Activated gamma-delta T cell treated with anti-CD3 and anti-CD28 coated beads, Interleukin-2, amount 50 U/mL, for 16 hours (primary cell): ENCODE measurements at places on chromosomes 11 and 22.
A peak's percentile ranks its signal among the peaks of the same experiment; 100 is the strongest.

DNA sequence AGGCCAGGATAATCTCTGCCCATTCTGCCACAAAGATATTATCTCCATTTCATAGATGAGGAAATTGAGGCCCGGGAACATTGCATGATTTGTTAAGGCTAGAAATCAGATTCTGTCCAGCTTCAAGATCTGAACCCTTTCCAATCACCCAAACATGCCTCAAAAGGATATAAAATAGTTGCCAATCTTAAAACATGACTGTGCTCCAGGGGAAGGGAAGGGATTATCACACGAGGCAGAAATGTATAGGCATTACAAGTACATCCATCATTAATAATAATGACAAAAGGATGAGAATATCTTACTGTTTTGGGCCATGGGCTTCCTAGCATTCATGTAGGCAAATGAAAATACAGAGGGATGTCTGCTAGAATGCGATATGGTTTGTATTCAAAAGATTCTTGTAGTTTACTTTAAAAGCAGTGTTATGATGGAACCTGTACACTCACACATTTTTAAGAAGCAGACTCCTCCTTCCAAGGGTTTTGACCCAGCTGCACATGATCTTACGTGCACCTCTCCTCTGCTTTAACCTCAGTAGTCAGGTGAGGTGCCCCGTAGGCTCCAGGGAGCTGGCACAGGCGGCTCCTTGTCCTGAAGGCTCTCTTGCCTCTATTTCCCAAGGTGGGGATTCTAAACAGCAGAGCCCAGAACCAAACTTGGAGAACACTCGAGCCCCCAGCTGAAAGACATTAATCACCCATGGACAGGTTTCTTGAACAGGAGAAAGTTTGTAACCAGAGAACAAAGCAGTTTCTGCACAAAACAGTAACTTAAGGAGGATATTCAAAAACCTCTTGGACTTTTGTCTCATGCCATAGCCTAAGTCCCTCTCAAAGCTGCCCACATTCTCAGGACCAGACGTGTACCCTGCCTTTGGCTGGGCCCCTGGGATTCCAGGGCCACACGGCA lies 36.0 kb downstream of the PARVA start:
- DNase-seq, result no peak

DNA sequence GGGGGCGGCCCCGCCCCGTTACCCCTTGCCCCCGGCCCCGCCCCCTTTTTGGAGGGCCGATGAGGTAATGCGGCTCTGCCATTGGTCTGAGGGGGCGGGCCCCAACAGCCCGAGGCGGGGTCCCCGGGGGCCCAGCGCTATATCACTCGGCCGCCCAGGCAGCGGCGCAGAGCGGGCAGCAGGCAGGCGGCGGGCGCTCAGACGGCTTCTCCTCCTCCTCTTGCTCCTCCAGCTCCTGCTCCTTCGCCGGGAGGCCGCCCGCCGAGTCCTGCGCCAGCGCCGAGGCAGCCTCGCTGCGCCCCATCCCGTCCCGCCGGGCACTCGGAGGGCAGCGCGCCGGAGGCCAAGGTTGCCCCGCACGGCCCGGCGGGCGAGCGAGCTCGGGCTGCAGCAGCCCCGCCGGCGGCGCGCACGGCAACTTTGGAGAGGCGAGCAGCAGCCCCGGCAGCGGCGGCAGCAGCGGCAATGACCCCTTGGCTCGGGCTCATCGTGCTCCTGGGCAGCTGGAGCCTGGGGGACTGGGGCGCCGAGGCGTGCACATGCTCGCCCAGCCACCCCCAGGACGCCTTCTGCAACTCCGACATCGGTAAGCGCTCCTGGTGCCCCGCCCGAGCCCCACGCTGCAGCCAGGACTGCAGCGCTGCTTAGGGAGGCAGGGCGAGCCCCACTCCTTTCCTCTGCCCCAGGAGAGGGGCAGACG lies at the start of gene TIMP3:
TSS of gene TIMP3 (plus strand) at position 169 of the 700 bp plus-strand sequence. CDS start at position 466, 297 bp downstream.
- no peak for DNase-seq

DNA sequence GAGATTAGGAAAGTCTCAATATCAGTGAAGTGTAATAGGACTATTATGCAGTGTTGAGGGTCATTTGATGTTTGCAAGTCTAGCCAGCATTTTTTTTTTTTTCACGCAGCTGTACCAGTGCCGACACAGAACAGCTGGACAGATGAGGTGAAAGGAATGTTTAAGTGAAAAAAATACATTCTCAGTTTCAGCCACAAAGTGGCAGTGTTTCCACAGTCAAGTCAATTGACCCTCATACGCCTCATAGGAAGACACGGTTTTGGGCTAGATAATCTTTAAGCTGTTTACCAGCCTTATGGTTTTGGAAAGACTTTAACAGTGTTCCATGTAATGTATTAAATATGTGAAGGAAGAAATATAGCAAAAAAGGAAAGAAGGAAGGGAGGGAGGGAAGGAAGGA lies 349.9 kb upstream of the ANO3 start:
- DNase-seq, result no peak

DNA sequence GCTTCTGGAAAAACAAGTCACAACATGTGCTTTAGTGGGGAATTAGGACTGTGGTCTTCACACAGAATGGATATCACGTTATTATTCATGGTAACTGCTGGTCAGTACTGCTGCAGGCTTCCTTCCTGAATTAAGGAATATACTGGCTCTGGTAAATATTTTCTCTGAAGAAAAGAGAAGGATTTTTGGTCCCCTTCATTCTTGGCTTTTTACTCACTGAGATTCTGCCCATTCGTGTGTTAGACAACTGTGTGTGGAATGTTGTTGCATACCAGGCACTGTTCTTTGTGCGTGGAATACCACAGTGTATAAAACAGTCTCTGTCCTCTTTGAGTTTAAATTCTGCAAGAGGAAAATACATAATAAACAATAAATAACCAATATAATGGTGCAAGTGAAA lies 80.3 kb downstream of the ALX4 start:
- DNase-seq, result no peak

GRCh38 chr22:28442711-28443525 lies 236.7 kb downstream of the TTC28 start:
- DNase-seq, result peak; percentile 1

DNA sequence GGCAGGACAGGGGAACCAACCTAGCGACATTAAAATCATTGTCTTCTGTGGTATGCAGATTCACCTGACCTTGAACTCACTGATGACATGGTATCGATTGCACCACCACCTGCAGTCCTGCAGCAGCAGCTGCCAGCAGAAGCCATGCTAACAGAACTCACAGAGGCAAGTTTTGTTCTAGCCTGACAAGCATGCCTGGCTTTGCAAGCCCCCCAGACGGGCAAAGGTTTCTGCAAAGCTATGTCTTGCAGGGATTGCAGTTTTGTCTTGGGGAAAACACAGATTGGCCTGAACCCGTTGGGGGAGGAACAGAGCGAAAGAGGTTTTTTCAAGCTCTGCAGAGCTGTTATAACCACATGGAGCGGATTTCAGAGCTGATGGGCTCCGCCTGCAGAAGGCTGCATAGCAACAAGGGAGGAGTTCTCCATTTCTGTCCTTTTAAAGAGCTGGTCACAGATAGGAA lies 221.0 kb downstream of the HIPK3 start:
- DNase-seq, result no peak

GRCh38 chr11:115333121-115333520 lies 171.1 kb downstream of the CADM1 start:
- DNase-seq, result no peak

GRCh38 chr11:93571612-93572011 lies 28.4 kb upstream of the SMCO4 start:
- DNase-seq, result no peak

DNA sequence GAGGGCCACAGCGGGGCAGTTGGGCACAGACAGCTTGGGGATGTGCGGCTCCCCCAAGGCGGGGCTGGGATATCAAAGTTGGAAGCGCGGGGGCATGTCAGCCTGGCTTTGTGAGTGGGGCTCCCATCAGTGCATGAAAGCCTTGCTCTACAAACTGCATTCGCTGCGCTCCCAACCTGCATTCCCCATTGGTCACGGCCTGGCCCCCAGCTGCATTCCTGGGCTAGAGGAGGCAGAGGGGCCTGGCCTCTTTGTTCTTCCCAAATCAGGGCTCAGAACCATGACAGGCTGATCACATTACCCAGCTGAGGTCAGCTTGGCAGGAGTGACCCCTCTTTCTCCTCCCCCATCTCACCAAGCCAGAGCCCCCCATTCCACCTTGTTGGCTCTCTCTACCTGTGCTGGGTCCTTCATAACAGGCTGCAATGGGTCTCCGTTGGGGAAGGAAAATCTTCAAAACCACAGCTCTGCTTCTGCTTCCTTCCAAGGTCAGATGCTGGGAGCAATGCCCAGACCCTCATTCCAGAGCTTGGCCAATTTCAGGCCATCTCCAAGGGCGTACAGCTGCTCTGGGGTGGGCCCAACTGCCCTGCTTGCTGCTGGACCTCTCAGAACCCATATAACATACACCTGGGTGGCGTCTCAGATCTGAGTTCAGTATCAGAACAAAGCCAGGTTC lies 38.7 kb upstream of the CDON start:
- DNase-seq, result no peak

GRCh38 chr22:36998620-36999351 lies 20.5 kb downstream of the TST start:
- DNase-seq, result no peak

DNA sequence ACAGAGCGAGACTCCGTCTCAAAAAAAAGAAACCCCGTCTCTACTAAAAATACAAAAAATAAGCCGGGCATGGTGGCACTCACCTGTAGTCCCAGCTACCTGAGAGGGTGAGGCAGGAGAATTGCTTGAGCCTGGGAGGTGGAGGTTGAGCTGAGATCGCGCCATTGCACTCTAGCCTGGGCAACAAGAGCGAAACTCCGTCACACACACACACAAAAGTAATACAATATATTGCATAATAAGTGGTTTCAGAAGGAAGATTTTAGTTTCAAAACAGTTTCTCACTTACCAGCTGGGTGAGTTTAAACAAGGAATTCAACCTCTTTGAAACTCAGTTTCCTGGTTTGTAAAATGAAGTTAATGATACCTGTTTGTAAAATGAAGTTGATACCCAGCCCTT lies 32.7 kb upstream of the HTR3A start:
- DNase-seq, result no peak

DNA sequence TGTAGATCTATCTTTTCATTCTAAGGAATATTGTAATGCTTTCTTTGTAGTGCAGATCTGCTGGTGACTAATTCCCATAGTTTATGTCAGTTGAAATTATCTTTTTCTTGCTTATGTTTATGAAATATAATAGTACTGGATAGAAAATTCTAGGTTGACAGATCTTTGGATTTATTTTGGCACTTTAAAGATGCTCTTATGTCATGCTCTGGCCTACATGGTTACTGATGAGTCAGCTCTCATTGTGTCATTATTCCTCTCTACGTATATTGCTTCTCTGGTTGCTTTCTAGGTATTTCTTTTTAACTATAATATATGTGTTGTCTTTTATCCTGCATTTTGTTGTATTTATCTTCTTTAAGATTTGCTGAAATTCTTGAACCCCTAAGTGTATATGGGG lies 955.5 kb upstream of the CHORDC1 start:
- DNase-seq, result no peak

GRCh38 chr22:17343766-17344165 lies 25.5 kb upstream of the CECR2 start:
- no peak for DNase-seq

GRCh38 chr22:25760848-25761595 lies 19.0 kb downstream of the MYO18B start:
- DNase-seq, result no peak

DNA sequence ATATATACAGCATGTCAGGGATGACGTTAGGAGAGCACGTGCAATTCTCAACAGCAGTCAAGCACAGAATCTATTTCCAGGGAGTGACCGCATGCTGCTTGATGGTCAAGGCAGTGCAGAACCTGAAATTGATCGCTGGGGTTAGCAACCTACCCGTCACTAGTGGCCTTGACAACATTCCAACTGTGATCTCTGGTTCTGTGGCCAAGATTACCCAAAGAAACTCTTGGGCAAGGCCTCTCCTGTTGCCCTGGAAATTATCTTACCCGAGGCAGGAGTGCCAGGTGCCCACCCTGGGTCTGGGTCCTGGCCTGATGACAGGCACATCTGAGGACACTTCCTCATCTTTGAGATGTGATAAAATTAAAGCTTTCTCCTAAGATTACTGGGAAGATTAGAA lies 2.2 kb downstream of the TM7SF2 start:
- DNase-seq, result no peak

- no peak for DNase-seq
Measured at GRCh38 chr11:32006799-32007388, 84.0 kb upstream of the RCN1 start.

- no peak for DNase-seq
Measured at GRCh38 chr11:66894141-66894540, 37.3 kb downstream of the LRFN4 start.

DNA sequence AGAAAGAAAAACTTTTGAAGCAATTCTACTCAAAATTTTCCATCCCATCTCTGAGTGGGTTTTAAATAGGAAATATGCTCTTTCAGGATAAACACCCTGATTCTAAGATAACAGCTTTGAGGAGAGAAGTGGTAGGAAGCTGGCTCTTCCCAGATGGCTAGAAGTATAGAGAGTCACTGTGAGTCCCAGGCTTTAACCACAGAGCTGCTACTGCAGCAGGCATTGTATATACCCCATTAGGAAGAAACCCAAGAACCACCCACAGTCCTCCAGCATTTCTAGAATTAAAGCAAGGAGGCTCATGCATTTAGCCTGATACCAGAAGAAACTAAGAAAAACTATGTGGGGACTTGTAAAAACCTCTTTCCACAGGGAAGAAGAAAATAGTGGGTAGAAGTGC lies 1405.6 kb upstream of the TENM4 start:
- no peak for DNase-seq

DNA sequence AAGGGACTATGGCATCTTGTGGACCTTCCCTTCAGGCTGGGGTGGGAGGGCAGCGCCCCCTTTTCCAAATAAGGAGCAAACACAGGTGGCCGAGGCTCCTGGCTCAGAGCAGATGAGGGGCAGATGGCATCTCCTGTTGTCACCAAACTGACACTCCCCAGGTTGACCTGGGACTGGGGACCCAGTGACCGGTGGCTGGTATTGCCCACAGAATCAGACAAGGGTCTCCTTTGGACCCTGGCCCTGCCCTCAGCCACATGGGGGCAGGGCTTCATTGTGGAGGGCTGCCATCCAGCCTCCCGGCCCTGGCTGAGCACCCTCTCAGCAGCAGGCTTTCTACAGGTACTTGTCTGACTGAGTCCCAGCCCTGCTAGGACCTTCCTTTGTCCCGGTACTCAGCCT lies 842 bp upstream of the SIGIRR start:
- no peak for DNase-seq

DNA sequence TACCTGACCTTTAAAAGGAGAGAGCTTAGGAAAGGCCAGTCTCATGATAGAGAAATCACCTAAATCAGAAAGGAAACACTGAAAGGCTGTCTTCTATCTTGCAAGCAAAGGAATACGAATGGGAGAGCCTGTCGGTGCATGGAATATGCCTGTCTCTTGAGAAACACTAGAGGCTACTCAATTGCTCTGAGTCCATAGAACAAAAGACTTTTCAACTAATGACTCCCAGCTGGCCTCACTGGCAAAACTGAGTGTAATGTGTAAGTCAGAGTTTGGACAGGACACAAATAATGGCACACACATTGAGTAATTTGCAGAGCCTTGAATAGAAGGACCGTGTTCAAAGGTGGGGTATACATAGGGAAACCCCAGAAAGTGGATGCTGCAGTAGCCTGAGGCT lies 171.0 kb upstream of the ARHGAP20 start:
- no peak for DNase-seq

- no peak for DNase-seq
Measured at GRCh38 chr11:7512525-7513233, 1.1 kb upstream of the PPFIBP2 start.
